ENCODE measurements at places on chromosomes 16 and 17. TPM values are rescaled to one million over a fixed set of nuclear protein-coding genes. Genes with fewer than 3 reads are reported as not detected.

The SPATA32 gene
- 0.18 TPM for total RNA-seq

The CCP110 gene
- 12.4 TPM for total RNA-seq

The NPW gene
- total RNA-seq: 4.4 TPM

The PSME3 gene
- total RNA-seq: 111 TPM

The MAF gene
- 70.3 TPM for total RNA-seq

The ABCA6 gene
- total RNA-seq: 1.7 TPM

The PIRT gene
- not detected for total RNA-seq

The ABCA3 gene
- 20.4 TPM for total RNA-seq

The HBQ1 gene
- total RNA-seq: not detected

The MTSS2 gene
- 169 TPM for total RNA-seq

The AIPL1 gene
- not detected for total RNA-seq

The PPM1E gene
- 1.7 TPM for total RNA-seq

DNA sequence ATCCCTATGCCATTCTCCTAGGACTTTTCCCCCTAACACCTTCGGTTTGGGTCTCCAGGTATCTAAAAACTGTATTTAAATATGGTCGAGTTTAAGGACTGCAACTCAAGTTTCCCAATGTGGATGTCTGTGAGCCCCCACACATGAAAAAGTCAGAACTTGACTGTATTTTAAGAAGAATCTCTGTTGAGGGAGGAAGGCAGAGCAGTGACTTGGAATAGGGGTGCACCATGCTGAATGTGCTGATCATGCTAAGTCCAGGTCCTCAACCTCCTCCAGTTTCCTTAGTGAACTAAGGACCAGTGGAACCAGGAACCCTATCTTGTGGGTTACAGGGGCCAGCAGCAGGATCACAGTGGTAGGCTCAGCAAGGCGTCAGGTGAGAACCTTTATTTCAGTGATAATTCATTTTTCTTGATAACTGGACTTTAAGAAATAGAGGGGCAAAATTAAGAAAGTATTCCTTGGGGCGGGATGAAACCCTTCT lies 19.5 kb downstream of the GRB7 start:
- no peak for DNase-seq

DNA sequence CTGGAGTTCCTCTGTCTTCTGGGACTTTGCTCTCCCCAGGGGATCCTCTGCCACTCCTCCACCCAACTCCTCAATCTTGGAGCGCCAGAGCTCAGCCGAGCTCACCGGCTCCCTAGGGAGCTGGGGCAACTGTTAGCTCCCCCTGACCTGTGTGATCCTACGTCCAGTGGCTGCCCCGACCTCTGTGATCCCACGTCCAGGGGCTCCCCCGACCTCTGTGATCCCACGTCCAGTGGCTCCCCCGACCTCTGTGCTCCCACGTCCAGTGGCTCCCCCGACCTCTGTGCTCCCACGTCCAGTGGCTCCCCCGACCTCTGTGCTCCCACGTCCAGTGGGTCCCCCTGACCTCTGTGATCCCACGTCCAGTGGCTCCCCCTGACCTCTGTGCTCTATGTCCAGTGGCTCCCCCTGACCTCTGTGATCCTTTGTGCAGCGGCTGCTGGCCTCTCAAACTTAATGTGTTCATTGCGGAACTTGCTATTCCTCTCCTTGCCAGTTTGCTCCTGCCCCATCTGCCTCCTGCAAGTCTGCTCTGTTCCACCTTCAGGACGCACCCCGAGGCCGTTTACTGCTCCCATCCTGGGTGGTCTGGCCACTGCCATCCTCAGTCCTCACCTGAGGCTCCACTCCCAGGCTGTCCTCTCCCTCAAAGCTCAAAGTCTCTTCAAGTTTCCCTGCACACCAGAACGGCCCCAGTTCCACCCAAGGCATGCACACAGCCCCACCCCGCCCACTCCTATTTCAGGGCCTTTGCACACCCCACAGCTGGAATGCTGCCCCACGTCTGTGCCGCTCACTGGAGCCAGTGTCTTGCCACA lies 2.8 kb downstream of the VPS9D1 start:
- DNase-seq: no peak

DNA sequence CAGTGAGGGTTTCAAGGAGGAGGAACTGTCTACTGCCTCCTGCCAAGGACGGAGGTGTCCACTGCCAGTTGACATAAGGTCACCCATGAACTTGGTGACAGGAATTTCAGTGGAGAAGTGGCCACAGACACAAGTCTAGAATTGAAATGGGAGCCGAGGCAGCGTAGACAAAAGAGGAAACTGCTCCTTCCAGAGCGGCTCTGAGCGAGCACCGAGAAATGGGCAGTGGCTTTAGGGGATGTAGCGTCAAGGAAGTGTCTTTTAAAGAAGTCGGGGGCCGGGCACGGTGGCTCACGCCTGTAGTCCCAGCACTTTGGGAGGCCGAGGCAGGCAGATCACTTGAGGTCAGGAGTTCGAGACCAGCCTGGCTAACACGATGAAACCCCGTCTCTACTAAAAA lies 3.1 kb upstream of the SERPINF1 start:
- no peak for DNase-seq

DNA sequence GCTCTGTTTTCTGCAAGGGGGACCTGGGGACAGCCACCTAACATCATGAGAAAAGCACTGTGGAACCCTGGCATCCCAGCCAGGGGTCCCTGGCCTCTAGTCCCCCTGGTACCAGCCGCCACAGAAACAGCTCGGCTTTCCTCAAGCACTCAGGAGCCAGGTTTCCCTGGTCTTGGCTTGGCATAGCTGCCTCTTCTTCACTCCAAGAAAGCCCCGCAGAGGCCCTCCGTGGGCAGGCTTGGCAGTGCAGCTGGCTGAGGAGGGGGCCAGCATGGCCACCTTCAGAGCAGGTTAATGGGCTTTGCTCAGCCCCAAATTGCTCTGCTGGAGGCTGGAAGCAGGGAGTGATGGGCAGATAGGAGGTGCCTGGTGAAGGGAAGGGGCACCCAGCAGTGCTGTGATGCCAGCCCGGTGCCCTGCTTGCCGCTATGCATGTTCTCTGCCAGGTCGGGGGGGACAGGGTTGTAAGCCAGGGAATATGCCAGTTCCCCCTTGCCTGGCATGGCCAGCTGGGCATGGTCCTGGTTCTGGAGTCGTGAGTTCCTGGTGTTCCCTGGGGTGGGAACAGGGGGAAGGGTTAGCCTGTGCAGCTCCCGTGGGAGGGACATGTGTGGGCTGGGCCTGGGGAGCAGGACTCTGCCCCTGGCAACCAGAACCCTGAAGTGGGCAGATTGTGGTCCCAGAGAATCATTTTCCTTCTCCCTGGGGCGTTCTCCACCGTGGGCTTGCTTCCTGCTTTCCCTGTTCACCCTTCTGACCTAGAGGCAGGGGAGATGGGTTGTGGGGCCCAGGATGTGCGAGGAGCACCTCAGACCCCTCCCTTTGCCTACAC lies 3.2 kb downstream of the ANKRD13B start:
- DNase-seq: no peak

GRCh38 chr17:20191056-20191455 lies 181.9 kb downstream of the SPECC1 start:
- no peak for DNase-seq

GRCh38 chr16:51766739-51767138 lies 615.7 kb upstream of the SALL1 start:
- no peak for DNase-seq

DNA sequence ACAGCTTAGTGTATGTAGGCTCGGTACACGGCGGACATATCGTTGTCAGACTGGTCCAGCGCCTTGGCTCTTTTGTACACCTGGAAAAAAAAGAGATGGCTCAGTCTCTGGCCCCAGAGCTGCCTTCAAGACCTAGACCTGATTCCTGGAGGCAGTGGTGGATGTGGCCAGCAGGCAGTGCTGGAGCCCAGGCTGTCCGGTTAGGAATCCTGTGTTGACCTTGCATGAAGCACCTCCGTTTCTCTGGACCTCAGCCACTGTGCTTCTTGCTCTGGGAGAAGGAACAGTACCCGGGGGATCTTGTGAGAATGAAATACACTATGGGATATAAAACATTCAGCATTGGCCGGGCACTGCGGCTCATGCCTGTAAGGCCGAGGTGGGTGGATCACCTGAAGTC lies 2.8 kb upstream of the ROGDI start:
- no peak for DNase-seq

DNA sequence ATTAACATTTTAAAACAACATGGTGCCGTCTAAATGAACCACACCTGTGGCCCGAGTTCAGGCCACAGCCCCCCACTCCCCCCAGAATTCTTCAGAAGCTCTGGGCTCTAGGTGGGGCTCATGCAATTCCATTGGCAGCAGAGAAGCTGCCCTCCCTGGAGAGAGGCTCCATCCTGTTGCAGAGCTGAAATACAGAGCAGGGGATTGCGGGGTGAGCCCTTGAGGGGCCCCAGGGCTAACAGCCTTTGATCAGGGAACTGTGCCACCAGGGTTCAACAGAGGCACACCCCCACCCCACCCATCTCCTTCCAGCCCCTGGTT lies 69.3 kb downstream of the ABR start:
- DNase-seq: no peak

- no peak for DNase-seq
These were observed 76.5 kb downstream of the TIMM22 start for GRCh38 chr17:1073241-1073962.

DNA sequence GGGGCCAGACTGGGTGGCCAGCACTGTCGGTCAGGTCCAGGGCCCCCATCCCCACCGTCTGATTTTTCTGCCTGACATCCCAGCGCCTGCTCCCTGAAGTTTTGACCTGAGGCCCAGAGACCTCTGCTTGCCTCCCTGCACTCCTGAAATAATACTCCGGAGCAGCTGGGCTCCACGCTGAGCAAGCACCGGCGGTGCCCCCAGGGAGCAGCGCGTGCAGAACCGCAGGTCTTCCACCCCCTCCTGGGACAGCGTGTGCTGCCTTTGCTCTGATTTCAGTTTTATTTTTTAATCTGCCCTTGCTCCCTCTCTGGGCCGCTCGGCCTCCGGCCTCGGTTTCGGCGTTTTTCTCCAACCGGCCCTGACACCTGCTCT lies 132.4 kb upstream of the GSE1 start:
- DNase-seq: no peak

DNA sequence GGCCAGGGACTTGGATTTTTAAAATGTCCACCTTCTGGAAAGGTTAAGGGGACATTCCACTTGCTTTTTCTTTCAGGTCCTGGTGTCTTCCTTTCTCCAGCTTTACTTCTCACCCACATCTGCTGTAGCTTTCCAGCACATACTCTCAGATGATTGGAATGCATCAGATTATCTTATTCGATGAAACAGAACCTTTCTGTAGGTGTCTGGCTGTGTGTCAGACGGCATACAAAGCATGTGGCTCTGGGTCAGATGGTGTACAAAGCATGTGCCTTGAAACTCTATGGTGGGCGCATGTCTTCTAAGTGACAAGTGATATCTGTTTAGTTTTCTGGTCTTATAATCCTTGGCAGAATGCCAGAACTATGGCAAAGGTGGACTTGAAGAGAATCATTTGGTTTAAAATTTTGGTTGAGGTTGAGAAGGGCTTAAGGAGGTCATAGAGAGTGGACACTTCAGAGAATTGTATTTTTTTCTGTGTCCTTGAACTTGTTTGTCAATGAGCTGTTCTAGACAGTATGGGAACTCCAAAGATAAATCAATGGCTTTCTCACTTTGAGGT lies 125.3 kb downstream of the FTO start:
- DNase-seq: no peak

GRCh38 chr17:52762147-52762793 lies 603.8 kb upstream of the CA10 start:
- DNase-seq: no peak

GRCh38 chr17:81528651-81529436 lies 667 bp downstream of the FSCN2 start:
- no peak for DNase-seq

DNA sequence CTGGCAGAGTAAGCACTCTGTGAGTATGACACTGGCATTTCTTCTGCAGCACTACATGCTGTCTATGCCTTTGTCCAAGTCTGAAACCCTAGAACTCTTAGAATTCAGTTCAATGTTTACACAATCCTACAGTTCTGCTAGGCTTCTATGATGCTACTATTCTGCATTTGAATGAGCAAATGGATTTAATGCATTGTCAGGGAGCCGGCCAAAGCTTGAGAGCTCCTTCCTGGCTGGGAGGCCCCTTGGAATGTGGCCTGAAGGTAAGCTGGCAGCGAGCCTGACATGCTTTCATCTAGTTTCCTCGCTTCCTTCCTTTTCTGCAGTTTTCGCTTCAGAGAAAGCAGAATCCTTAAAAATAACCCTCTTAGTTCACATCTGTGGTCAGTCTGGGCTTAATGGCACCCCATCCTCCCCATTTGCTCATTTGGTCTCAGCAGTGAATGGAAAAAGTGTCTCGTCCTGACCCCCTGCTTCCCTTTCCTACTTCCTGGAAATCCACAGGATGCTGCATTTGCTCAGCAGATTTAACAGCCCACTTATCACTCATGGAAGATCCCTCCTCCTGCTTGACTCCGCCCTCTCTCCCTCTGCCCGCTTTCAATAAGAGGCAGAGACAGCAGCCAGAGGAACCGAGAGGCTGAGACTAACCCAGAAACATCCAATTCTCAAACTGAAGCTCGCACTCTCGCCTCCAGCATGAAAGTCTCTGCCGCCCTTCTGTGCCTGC lies at the start of gene CCL2:
Gene CCL2 (plus strand): TSS at position 635 of the 730 bp plus-strand sequence. CDS start 65 bp downstream, at position 700.
- no peak for DNase-seq

DNA sequence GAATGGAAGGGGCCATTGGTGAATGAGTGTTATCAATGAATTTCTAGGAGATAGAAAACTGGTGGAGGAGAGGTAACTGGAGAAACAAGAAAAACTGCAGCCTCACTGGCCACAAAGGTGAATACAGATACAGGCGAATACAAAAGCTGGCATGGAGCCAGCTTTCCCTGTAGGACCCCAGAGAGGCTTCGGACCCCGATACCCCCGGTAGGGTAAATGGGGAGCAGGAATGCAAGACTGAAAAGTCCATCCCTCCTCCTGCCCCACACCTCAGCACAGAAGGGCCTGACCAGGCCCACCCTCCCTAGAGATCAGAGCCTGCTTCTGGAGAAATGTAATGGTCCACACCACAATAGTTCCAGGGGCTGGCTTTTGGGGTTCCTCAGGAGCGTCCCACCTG lies 4.9 kb upstream of the MYLK3 start:
- no peak for DNase-seq

GRCh38 chr17:80029258-80029974 lies 6.3 kb downstream of the TBC1D16 start:
- no peak for DNase-seq

GRCh38 chr17:55751720-55752250 lies 934 bp downstream of the PCTP start:
- DNase-seq: no peak

- DNase-seq: no peak
These were observed 20.0 kb downstream of the TUBG1 start for GRCh38 chr17:42629411-42630009.

DNA sequence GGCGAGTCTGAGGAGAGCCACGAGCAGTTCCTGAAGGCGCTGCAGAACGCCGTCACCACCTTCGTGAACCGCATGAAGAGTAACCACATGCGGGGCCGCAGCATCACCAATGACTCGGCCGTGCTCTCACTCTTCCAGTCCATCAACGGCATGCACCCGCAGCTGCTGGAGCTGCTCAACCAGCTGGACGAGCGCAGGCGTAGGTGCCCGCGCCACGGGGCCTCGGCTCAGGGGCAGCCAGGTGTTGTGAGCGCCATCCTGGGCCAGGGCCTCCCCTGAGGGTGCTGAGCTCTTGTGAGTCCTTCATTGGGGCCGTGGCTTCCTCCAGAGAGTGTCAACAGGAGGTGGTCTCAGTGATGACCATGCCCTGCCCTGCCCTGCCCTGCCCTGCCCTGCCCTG lies 7.4 kb upstream of the MRPL12 start:
- DNase-seq: no peak
